ENCODE measurements at places on chromosomes 1 and 21.

DNA sequence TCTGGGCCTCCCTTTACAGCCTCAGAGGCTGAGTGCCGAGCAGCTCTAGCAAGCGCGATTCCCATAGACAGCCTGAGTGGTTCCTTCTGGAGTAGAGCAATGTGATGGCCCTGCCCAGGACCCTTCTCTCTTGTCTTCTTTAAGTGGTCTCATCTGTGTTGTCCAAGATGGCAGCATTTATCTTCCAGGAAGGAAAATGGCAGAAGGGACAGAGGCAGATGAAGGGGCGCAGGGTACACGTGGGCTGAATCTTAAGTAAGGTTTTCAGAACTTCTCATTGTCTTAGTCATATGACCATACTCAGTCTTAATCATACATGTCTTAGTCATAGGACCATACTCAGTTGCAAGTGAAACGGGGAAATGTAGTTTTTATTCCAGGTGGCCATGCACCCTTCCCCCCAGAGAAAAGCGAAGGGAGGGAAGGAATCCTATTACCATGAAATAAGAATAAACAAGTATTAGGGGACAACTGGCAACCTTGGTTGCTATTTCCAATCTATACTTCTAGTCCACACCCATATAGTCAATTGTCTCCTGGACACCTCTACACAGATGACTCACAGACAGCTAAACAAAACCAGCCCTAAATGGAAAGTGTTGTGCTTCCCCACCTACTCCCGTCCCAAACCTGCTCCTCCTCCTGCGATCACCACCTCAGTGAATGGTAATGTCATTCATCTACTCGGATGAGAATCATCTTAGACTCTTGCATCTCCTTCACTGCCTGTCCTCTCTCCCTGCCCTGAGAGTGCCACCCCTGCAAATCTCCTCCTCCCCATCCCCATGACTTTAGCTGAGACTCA, 13.3 kb downstream of the OVAAL start:
- no peak for DNase-seq

GRCh38 chr1:109404838-109405237, 7.1 kb upstream of the SORT1 start:
- no peak for DNase-seq

- DNase-seq = no peak
Observed at GRCh38 chr1:89484092-89485038, 40.3 kb upstream of the LRRC8B start.

DNA sequence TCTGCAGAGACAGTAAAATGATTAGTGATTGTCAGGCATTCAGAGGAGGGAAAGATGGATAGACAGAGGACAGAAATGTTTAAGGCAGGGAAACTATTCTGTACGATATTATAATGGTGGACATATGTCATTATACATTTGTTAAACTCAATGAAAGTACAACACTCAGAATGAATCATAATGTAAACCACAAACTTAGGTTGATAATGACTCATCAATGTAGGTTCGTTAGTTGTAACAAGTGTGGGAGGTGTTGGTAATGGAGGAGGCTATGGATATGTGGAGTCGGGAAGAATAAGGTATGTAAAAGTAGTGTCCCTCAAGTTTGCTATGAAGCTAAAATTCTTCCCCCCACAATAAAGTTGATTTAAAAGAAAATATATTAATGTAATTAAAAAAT, 455.0 kb downstream of the BRINP3 start:
- DNase-seq = no peak

GRCh38 chr1:166920561-166921475, 44.8 kb upstream of the TADA1 start:
- DNase-seq = no peak

Data from NCI-H2171 (cell line).